ENCODE measurements at places on chromosomes 13 and 19.

DNA sequence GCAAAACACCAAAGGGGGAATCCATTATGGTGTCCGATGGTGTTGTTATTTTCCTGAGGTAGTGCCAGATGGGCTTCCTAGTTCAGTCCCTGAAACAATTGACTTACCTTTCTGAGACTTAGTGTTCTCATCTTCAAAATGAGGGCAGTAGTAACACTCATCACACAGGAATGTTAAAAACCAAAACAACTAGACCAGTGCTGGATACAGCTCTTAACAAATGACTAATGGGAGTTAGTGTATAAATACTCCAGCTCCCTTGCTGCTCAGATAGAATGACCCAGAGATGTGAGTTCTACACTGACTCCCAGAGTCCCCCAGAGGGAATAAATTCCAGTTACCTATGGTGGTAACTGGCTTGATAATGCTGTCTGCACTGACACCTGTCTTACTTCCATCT is 49.9 kb downstream of the MBD3L2B start:
- no peak for DNase-seq

GRCh38 chr19:41420101-41420880 is 6.9 kb downstream of the B3GNT8 start:
- DNase-seq: no peak

DNA sequence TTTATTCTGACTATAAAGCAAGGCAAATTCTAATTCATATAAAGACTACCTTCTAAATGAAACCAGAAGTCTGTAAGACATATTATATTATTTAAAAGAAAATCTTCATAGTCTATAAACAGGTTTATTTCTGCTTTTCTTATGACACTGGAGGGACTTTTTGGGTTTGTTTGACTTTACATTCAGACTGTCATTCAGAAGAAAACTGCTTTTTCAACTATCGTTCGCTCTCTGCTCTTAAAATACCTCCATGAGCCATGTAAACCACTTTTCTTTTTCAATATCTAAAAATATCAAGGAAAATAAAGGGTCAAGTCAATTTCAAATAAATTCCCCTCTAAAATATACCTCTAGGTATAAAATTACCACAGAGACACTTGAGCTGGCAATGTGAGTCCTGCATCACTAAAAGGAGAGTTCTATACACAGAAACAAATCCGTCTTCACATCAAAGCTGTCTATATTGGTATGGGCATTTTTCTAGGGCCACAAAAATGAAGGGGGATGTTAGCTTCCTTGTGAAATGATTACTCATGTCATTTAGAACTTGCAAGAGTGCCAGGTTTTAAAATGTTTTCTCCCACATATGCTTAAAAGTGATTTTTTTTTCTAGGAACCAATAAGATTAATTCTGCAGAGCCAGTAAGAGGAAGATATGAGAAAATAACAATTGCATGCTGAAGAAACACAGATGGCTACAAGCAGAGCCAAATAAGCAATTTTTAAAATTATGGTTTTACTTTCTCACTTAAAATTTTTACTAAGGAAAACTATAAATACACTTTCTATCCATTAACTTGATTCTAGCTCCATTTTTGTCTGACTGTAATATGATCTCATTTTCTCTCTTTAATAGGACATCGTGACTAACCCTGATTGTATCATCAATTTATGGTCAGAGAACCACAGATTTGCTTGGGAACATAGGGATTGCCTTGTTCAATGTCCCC is 181.8 kb downstream of the TBC1D4 start:
- no peak for DNase-seq

GRCh38 chr13:36124236-36124822 is 6.9 kb downstream of the DCLK1 start:
- no peak for DNase-seq

DNA sequence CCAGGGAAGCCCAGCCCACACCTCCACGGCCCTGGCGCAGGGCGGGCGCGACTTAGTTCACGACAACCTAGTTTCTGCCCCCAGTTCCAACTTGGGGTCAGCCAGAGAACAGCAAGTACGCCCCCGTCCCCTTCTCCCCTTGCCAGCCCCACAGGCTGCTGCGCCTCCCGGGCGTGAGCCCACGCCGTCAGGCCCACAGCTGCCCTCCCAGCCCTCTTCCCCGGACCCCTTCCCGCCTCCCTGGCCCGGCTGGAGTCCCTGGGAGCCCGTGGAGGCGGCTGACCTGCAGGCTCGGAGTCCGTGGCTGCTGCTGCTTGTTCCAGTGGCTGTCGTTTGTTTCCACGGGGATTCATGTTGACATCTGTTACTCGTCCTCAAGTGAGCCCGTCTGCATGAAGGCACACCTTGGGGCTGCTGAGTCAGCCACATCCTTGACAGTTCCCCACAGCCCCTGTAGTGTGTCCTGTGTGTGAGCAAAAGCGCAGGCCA is 86.0 kb downstream of the ATP11A start:
- peak; percentile 12 for DNase-seq

DNA sequence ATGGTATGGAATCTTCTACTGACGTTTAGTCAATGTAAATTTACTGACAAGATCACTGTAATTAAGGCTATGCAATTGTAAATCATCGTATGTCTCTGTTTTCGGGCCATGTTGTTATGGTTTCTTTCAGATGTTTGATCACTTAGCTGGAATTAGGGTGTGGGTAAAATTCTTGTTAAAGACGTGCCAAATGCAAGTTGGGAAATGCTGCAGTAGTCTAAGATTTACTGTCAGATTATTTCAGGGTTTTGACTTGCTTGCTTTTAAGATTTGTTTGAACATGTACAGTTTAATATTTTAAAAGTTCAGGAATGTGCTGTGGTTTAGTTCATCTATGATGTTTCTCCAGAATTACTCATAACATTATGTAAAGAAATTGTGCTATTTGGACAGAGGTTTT is 10.8 kb downstream of the NDFIP2 start:
- DNase-seq: no peak

DNA sequence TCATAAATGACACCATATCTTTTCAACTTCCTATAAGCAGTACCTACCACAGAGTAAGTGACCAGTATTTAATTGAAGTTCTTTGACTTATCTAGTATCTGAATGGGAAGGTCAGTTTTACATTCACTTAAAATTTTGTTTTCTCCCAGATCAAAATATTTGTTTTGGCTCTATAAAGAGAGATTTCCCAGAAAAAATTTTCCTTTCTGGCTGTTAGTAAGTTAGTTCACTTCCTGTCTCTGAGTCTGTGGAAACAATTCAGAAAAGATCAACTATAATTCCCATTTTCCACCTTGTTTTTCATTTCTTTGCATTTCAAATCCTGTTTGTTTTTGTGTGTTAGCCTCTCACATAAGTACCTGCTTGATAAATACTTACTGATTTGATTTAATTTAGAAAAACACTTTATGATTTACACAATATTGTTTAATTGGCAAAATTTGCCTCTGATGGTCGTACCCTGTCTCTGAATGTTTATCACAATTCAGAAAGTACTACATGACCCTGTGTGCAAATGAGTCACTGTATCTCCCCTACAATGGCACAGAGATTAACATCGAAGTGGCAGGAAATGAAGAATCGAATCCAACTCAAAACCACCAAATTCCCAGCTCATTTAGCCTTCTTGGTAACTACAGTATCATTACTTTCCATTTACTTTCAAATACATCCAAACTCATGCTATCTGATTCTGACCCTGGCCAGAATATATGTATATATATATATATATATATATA is 15.4 kb upstream of the MED4 start:
- DNase-seq: no peak

DNA sequence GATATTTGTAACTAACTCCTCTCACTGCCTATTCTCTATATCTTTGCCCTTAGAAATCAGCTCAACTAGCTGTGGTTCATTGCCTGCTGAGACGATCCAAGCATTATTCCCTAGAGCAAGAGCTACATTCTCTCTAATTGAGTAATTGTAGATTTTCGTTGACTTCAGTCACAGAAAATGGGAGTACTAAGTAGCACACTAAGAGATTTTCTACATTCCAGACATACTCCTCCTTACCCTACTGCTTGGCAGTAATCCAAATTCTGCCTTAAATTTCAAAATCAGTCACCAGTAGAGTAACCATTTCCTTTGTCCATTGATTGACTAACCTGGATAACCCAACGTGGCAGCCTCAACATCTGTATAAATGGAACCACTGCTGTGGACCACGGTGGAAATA is 1786.8 kb downstream of the SLITRK5 start:
- no peak for DNase-seq

GRCh38 chr13:101514695-101515275 is 62.3 kb downstream of the ITGBL1 start:
- no peak for DNase-seq

DNA sequence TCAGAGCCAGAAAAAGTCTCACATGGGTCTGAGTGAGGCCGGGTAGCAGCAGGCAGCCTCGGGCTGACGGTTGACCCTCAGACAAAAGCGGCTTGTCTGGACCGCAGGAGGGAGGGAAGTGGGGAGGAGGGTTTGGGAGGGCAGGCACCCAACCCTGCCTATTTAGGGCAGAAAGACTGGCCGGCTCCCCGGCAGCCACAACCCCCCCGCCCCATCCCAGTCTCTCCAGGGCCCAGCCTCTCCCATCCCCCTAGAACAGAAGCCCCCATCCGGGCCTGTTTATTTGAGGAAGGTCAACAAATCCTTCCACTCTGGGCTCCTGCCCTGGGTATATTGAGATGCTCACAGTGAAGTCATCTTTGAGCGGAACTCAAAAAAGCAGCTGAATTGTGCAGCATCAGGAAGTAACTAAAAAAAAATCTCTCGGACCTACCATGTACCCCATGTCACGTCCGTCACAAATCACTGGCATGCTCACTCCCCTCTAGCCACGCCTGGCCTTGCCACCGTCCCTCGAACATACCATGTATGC is 6.3 kb downstream of the DACT3 start:
- DNase-seq: peak; percentile 88

DNA sequence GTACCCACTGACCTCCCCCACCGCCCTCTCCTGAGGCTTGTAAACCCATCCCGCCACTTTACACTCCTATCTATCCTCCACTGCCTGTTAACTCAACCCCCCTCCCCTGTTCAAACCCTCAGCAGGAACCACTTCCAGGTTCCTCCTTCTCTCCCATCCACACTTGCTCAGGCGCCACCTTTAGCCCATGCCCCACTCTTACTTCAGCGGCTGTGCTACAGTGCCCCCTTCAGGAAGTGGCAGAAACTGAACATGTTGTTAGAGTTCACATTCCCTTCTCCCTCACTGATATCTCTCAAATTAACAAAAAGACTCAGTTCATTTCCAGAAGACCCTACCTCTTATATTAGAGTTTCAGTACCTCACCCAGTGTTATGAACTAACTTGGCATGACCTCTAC is 49.4 kb downstream of the ZNF91 start:
- DNase-seq: no peak

DNA sequence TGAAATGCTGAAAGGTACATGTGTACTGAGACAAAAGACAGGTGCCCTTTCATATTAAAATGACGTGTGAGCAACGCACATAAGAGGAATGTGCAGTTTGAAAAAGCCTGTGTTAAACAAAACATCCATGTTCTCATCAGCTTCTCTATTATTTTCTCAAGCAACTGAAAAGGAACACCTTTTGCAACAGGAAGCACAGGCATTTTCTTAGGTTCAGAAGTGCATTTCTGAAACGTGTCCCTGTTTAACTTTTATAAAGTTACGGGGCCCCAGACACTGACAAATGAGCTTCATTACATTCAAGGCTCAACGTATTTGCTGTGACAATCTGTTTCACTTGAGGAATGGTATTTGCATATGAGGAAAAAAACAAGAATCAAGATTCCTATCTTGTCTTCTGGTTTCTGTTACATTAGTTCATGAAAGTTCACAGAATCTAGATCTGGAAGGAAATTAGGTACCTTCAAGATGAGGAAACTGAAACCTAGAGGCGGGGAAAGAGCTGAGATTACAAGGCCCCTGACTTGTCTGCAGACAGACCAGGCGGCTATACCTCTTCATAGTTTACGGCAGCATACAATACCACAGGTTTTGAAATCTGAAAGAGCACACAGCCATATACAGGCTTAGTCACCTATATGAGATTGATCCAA is 431.7 kb downstream of the KLF12 start:
- DNase-seq: no peak

- DNase-seq: peak; percentile 92
Observed at GRCh38 chr13:111967572-111968201, 99.3 kb upstream of the SOX1 start.

- DNase-seq: no peak
Observed at GRCh38 chr19:41691268-41691970, 3.3 kb upstream of the CEACAM7 start.
